ENCODE measurements at places on chromosomes 1 and 21.

DNA sequence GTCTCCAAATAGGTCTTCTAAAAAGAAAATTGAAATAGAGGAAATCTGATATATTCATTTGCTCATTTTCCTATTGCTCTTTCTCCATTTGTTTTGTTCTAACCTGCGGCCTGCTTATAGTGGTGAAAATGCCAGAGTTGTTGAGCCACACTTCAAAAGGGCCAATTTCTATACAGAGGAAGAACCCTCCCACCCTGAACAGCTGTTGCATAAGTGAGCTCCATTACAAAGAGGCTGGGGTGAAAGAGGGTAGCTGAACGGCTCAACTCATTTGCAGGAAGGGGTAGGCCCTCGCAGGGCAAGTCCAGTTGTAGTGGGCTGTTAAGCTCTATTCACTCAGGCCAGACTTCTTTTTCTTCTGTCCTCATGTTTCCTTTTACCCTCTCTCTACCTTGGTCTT is 8.8 kb downstream of the ADCY10 start:
- DNase-seq: no peak

GRCh38 chr1:155195201-155196102 is 12.2 kb downstream of the THBS3 start:
- DNase-seq: no peak

GRCh38 chr1:112807117-112807516 is 92.0 kb upstream of the PPM1J start:
- DNase-seq: no peak

GRCh38 chr1:220991506-220991905 is 112.3 kb downstream of the HLX start:
- DNase-seq: no peak

DNA sequence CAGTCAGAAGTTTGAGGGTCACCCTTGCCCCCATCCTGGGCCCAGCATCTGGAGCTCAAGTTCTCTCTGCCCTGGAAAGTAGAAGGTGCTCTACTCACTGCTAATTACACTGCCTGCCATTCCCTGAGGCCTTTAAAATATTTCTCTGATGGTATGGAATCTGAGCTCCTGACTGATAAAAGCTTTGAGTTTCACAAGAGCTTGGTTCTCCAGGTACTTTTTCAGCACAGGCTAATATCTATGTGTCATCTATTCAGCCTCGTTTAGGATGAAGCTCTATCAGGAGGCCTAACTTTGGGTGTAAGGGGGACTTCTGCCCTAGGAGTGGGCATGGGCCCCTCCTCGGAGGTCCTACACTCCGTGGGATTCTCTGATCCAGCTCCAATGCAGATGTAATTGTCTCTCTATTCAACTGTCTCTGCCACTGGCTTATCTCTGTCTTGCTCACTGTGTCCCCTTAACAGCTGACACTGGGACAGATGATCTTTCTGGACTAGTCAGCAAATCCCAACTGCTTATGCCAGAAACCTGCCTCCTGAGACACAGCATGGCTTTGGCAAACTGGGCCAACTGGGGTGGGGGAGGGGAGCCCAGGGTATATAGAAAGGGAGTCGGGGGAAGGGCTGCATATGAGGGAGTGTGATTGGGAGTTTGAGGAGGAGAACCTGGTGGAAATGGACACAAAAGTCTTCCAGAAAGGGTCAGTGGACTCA is 104.2 kb upstream of the GADD45A start:
- no peak for DNase-seq

GRCh38 chr1:168615965-168616364 is 39.6 kb downstream of the XCL1 start:
- no peak for DNase-seq

GRCh38 chr1:9385801-9386573 is 93.3 kb downstream of the SPSB1 start:
- DNase-seq: no peak

DNA sequence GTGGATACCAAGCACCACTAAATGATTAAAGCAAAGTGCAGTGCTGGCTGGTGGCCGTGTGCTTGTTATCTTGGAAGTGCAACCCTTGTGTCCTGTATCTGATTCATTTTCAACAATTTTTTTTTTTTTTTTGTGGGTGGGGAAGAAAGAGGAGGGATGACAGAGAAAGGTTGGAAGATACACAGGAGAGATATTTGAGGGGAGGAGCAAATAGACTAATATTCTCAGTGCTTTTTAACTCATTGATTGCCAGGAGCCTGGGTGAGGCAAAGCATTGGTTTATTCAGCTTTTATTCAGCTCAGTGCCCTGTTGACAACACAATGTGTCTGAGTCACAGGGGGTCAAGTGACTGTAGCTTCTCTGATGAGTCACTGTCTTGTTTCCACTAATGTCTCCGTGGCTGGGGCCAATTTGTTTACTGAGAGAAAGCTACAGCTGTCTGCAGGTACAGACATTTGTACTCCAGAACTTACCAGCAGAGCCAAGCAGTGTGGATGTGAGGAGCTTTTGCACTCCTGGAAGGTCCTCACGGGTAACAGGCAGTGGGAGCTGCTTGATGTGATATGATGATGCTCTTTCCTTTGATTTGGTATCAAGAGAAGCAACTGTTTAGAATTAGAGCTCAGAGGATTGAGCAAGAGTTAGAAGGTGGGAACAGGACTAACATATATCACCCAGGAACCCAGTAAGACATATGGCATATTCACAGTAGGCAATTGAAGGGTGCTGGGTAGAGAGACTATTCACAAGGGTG is 23.6 kb upstream of the DNM3 start:
- DNase-seq: peak; percentile 26

- DNase-seq: peak; percentile 94
Observed at GRCh38 chr1:37692078-37692833, at the start of gene CDCA8. Gene CDCA8, plus strand, starts transcription at chr1:37692516. Its CDS starts 175 bp downstream, at chr1:37692691.

GRCh38 chr1:205950826-205951549 is 7.7 kb upstream of the SLC26A9 start:
- DNase-seq: no peak

GRCh38 chr1:115473986-115474565 is 136.0 kb upstream of the NGF start:
- DNase-seq: no peak

- DNase-seq: no peak
Observed at GRCh38 chr1:94119796-94120569, 965 bp downstream of the ABCA4 start.

DNA sequence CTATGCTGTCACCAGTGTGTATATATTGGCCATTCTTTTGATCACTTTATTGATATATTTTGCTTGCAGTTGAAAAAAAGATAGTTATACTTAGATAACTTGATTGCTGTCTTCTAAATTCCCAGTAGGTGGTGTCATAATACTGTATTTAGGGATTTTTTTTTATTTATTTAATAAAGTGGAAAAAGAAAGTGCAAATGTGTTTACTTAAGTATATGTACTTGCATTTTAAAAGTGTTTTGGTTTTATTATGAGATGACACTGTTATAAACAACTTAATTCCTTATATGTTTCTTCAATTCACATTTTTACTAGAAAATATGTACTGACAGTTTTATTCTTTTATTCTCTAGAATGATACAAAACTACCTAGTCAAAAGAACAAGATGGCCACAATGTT is 164.8 kb downstream of the USP25 start:
- peak; percentile 8 for DNase-seq

- no peak for DNase-seq
Observed at GRCh38 chr21:33939226-33939625, 23.6 kb upstream of the ATP5PO start.

DNA sequence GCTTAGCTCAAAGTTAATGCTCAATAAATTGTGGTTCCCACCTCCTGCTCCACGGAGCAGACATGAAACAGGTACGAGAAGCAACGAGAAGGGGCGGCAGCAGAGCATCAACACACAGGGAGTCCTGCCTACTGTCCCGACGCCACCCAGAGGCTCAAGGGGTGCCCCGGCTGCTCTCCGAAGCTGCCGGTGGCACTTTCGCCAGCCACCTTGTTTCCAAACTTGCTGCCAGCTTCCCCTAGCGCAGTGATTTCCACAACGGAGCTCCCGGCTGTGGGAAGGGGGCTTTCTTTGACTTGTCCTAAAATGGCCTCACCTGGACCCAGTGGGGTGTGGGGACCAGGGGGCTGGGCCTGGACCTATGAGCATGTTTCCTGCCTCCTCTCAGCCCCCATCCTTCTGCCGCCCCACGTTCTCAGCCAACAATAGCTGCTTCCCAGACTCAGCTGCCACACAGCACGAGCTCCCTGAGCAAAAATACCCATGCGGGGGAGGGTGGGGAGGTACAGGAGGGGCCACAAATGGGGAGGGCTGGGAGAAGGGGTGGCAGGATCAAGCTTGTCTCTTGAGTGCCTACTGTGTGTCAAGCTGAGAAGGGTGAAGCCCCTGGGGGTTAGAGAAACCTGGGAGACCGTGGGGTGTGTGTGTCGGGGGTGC is 35.6 kb upstream of the ECE1 start:
- no peak for DNase-seq

DNA sequence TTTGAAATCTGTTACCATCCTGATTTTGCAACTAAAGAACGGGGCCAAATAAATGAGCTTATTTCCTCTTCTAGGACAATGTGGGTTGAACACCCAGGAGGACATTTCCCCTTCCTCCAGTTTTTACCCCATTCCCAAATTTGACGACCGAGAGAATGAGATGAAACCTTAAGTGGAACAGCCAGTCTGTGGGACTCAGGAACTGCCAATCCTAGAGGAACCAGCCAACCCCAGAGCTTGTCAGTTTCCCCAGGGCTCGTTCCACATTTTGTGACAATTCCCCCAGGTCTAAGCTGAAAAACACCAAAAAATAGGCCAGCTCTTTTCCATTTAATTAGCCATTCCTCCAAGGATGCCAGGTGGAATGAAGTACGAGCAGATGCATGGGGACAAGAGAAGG is 21.3 kb upstream of the MAPKAPK2 start:
- no peak for DNase-seq

Data from fibroblast of skin of left quadriceps (primary cell).